GM13976 (cell line): ENCODE measurements at places on chromosomes 1 and 21.

DNA sequence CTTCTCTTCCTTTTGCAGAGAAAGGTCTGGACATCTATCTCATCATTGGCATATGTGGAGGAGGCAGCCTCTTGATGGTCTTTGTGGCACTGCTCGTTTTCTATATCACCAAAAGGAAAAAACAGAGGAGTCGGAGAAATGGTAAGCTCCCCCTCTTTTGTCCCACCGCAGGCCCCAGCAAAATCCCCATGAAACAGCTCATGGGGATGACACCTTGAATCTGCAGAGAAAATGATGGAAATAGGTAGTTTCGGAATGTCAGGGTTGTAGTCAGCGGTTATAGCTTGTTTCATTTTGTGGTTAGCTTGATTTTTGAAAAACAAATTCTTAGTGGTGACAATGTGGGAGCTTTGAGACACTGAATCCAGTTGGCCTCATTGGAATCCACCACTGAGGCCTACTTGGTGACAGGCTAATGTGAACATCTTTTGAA is 10.3 kb downstream of the CD2 start:
- DNase-seq = no peak

DNA sequence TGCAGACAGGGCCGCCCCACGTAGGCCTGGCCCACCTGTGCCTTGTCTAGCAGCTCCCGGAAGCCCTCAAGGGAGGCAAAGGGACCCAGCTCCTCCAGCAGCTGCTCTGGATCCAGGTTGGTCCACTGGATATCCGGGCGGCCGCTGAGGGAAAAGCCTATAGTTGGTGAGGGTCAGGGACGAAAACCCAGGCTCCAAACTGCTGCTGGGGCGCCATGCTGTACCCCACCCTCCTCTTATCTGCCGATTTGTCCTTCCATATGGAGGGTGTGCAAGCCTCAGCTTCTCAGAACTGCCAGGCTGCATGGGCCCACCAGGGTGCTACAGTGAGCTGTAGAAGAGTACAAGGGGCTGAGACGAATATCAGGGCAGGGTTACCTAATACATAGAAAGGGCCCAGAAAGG is 12.2 kb downstream of the PTCH2 start:
- no peak for DNase-seq

- no peak for DNase-seq
Measured at GRCh38 chr1:2425892-2426291, 13.5 kb upstream of the PEX10 start.

- no peak for DNase-seq
Measured at GRCh38 chr21:36966821-36967768, 626 bp upstream of the HLCS start.

DNA sequence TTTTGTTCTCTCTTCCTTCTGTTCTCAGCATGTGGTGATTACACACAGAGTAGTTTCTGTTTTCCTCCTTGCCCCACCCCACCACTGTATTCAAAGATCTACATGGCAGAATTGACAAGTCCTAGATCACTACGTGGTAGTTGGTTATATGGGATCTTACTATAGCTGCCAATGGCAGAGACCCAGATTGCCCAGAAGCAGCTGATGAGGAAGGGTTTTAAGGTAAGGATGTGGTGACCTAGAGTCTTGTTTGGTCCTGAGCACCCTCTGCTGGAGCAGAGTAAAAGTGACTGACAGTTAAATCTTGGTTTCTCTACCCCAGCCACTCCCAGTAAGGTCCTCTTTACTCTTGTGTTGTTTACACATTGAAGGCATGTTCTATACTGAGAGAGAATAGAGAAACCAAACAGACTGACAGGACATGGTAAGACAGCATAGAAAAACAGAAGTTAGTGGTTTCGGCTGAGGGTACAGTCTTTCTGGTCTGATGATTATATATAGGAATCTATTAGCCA is 22.8 kb upstream of the STRIP1 start:
- DNase-seq = peak; percentile 73

GRCh38 chr1:156376958-156377919 is 8.2 kb downstream of the RHBG start:
- no peak for DNase-seq

GRCh38 chr1:246513041-246513440 is 6.0 kb upstream of the SMYD3 start:
- no peak for DNase-seq

- DNase-seq = no peak
Measured at GRCh38 chr1:201418461-201418860, 3.1 kb downstream of the TNNI1 start.

GRCh38 chr1:66388913-66389312 is 145.0 kb upstream of the SGIP1 start:
- no peak for DNase-seq

DNA sequence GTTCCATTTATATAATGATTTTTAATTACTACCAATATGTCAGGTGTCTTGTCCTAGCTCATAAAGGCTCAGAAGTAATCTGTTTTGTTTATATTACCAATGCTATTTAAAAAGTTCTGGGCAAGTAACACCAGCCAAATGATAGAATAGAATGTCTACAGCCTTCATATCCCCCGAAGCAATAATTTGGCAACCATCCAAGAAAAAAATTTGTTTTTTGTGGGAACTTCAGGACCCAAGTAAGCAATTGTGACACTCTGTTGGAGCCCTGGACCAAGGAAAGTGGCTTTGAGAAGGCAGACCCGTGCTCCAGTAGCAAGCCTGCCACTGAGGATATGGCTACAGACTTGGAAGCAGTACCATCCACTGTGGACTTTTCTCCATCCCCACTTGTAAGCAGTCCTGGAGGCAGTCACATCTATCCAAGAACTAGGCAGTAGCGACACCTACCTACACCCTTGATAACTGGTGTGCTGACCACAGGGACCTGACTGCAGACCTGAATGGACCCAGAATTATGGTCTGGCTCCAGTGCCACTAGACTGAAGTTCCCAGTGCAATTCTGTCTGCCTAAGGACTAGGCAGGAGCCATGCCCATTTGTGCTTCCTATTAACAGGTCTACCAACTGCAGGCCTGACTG is 870.7 kb upstream of the ADGRL2 start:
- DNase-seq = no peak

DNA sequence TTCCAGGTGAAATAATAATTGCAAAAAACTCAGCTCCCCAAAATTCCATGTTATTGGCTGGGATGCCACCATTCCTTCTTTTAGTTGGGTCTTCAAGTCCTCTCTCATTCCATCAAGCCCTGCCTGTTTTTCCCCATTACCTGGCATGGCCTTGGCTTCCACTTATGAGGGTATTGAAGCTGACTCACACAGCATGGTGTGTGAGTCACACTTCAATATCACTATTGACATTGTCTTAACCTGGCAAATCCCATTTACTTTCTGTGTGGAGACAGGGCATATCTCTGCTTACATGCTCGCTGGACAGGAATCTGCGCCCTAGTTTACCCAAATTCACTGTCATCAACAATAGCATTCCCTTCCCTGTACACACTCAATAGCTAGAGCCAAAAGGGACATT is 1806.8 kb downstream of the BRINP3 start:
- no peak for DNase-seq

GRCh38 chr1:118188411-118188810 is 3.4 kb upstream of the SPAG17 start:
- no peak for DNase-seq

- no peak for DNase-seq
Measured at GRCh38 chr1:155967341-155968050, 10.9 kb downstream of the ARHGEF2 start.

DNA sequence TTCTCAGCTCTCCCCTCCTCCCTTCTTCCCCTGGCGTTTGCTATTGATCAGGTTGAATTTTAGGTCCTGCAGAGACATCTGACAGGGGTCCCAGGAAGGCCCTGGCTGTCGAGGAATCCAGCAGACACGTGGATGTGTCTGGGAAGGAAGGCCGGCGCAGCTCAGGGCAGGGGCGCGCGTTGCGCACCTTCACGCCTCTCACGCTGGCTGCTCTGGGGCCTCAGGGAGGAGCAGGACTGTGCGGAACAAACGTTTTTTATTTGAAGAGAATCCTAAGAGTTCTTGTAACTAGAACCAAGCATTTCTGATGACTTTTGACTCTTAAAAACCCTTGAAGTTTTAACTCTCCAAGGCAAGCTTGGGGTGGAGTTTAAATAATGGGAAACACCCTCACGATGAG is 54.2 kb downstream of the SLC37A1 start:
- no peak for DNase-seq

GRCh38 chr1:52166996-52167753 is 25.3 kb downstream of the ZFYVE9 start:
- no peak for DNase-seq

GRCh38 chr1:245800901-245801605 is 646.3 kb downstream of the KIF26B start:
- DNase-seq = no peak

DNA sequence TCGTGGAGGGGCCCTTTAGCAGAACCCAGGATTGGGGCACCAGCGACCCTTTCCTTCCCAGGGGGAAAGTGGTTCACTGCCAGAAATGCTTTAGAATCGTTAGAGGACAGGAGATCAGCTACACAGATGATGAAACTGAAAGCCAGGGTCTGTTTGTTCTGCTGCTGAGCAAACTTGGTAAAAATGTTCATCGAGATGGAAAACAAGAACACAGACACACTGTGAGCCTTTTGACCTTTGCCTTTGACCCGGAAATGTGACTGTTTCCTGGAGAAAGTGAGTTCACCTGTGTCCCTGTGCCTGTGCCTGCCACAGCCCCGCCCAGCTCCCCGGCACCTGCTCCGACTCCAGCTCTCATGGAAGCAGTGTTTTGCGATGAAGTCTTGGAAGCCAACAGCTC is 234.3 kb downstream of the CAMTA1 start:
- DNase-seq = no peak

GRCh38 chr1:52385376-52385775 is 18.8 kb downstream of the ORC1 start:
- DNase-seq = no peak

DNA sequence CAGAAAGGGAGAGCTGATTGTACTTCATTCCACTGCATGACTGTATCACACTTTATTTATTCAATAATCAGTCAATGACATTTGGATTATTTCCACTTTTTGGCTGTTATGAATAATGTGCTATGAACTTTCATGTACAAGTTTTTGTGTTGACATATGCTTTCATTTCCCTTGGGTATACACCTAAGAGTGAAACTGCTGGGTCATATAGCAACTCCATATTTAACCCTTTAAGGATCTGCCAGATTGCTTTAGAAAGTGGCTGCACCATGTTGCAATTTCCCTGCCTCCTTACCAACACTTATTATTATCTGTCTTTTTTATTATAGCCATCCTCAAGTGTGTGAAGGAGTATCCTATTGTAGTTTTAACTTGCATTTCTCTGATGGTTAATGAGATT is 108.8 kb upstream of the KCNK1 start:
- no peak for DNase-seq

DNA sequence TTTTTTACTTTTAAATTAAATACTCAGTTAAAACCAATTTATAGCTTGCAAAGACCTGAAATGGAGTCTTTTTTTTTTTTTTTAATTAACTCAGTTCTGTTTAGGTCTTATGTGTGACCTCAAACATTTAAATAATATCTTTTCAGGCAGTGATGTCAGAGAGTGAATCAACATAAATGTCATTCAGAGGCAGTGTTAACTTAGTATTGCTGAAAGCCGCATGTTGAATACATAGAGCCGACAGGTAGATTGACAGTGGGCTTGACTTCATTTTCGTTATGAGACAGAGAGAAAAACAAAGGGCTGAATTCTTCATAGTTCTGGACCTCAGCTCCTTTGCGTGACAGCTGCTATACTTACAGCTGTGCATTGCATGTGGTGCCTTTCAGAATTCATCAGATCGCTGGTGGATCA is 51.5 kb downstream of the PRDM2 start:
- DNase-seq = peak; percentile 59

GRCh38 chr1:198529414-198529813 is 11.1 kb downstream of the ATP6V1G3 start:
- no peak for DNase-seq

DNA sequence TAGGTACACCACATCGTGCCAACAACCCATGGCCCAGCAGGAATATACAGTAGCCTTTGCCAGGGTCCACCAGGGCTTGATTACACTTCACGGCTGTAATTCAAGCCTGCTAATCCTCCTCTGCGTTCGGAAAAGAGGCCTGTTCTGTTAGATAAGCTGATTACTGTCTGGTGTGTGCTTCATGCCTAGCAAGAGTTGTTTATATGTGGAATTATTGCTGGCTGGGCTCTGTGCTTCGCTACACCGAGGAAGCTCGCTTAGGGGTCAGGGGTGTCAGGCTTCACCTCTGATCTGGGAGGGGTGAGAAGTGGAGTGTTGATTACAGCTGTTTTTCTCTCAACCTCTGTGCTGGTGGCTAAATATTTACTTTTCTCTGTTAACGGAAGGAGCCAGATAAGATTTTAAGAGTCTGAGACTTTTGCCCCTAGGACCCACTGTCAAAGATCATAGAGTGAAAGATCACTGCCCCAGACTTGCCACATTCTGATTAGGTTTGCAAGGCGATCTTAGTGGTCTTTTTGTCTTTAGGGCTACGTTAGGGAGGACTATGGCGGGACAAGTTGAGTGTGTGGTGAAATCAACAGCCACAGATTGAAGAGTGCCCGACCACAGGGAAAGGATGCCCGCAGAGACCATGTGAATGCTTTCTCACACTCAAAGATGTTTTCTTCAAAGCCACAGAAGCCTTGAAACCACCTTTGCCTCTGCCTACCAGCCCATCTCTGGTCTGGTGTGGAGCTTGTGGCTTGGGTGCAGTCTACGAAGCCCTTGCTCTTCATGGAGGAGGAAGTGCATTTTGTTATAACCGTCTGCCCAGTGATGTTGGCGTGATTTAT is 216.1 kb downstream of the PBX1 start:
- no peak for DNase-seq

- no peak for DNase-seq
Measured at GRCh38 chr1:94899756-94900155, 27.2 kb downstream of the CNN3 start.

- DNase-seq = no peak
Measured at GRCh38 chr1:98766255-98766654, 104.7 kb downstream of the SNX7 start.

GRCh38 chr21:44919913-44920693 is 596 bp downstream of the ITGB2 start:
- no peak for DNase-seq

GRCh38 chr1:75308365-75308764 is 174.2 kb downstream of the LHX8 start:
- no peak for DNase-seq

DNA sequence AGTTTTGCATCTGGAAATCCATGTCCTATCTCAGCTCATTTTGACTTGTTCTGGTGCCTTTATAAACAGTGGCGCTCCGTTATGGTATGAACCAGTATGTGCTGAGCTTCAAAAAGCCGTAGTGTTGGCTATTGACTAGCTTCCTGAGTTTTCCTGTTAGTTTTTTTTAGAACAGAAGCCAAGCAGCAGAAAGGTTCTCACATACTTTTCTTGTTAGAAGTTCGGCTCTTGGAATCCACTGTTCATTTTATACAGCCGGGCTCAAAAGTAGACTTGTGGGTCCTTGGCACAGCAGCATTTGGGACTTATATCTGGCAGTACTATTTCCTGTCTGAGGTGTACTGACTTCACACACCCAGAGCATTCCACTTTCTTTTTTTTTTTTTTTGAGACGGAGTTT is 63.8 kb downstream of the TBCE start:
- DNase-seq = no peak

DNA sequence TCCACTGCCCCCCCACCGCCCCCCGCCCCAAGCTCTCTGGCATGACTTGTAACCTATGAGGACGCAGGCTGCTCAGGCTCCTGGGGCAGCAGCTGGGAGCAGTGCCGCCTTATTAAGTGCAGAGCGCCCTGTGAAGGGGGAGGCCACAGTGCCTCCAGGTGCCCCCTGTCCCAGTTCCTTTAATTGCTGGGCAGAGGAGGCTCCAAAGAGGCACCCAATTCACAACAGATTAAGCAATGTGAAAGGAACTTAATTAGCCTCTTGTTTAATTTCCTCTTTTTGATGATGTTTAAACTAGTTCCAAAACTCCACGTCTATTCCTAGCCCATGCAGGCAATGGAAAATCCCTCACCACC is 3.0 kb downstream of the RXFP4 start:
- DNase-seq = no peak
